Activated T-helper 17 cell treated with anti-CD3 and anti-CD28 coated beads, Interleukin-2, amount 50 U/mL, for 72 hours (primary cell): ENCODE measurements at places on chromosomes 13 and 19.

- no peak for ATAC-seq
These were observed 66.9 kb downstream of the GJA3 start for GRCh38 chr13:20093951-20094350.

- no peak for ATAC-seq
These were observed 6.6 kb downstream of the SIGLECL1 start for GRCh38 chr19:51257471-51257870.

GRCh38 chr19:27746691-27747380, 1466.1 kb downstream of the UQCRFS1 start:
- no peak for ATAC-seq

DNA sequence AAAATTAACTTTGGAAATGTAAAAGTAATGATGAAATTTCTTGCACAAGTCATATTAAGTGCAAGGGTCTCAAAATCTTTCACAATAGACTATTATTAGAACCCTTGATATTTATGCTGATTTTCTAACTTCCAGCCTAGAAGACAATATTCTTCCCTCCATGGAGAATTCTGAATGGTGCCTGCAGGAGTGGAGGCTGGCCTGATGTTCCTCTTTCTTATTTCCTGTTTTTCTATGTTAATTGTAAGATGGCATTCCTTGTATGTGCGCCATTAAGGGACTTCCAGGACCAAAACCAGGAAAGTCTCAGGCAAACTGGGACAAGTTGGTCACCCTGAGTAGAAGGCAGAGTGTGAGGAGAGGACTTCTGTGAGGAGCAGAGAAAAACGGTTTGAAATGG, 294.9 kb downstream of the DLEU7 start:
- ATAC-seq, result no peak

DNA sequence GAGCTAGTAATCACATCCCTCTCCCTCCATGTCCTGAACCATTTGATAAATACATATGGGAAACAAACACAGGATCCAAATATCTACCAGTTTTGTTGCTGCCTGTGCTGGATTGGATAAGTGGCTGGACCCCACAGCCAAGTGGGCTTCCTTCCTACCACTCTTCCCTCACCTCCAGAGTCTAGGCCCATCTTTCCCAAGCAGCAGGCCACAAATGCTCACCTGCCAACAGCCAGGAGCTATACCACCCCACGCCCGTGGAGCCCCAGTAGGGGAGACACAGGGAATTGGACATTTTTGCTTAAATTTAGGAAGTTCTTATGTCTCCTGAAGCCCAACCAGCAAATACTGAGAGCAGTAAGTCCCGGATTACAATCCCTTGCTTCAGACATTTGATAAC, 55.8 kb downstream of the HSPH1 start:
- no peak for ATAC-seq

DNA sequence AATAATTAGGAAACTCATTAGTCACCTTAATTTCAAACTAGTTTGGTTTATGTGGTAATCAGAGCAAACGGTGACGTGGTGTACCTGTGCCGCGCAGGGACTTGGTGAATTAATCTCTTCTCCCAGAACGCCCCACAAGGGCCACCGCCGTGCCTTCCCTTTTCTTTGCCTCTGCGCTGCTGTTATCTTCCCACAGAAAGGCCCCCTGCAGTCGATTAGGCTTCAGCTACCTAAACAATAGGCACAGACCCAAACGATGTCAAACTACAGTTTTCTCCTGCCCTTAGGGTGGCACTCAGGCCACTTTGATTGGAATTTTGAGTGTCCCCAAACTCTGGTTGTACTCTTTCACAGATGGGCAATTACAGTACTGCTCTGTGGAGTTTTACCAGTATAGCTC, 115.5 kb downstream of the GGACT start:
- ATAC-seq, result no peak

- ATAC-seq, result peak; percentile 83
These were observed at the start of gene CERS4 for GRCh38 chr19:8208922-8209461. Gene CERS4 (plus strand): TSS chr19:8209370. CDS start chr19:8251077, 41,707 bp downstream.

GRCh38 chr13:99743094-99743493, 228.5 kb downstream of the ZIC5 start:
- no peak for ATAC-seq
